Activated effector memory CD4-positive, alpha-beta T cell treated with Interleukin-2 at 50 U/mL for 16 hours (primary cell): ENCODE measurements at places on chromosomes 4 and X.
A peak's percentile ranks its signal among the peaks of the same experiment; 100 is the strongest.

DNA sequence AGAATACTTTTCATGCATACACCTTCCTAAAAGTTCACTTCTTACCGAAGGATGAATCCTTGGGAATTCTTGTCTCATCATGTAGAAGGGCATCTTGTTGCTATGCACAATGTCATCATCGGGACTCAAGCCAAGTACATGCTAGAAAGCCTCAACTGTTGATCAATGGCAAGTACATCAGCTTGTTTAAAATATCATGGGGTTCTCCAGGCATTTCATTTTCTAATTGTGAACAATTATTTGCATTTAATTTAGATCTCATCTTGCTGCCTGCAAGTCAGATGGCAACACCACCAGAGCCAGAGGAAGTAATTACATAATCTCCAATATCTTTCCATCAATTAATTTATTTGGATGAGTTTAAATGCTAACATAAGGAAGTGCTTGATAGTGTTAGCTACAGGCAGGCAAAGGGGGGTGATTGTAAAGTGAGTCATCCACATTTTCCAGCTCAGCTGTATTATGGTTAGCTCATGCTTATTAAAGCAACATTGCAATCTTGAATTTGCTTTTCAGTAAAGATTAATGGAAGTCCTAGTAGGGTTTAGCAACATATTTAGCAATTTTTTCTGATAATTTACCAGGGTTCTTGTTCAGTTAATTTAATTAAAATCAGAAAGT lies 356.5 kb downstream of the CBLL2 start:
- DNase-seq: no peak

DNA sequence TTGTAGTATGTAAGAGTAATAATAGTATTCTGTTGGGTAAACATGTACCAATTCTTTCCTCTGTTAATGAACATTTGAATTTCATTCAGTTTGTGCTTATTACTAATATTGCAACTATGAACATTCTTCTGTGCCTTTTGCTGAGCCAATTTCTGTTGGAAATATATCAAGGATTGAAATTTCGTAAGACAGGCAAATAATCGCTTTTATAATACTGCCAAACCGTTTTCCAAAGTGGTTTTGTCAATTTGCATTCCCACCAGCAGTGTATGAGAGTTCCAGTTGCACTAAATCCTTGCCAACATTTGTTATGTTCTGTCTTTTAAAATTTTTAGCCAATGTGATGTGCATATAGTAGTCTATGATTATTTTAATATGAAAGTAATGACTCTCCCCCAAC lies 38.6 kb downstream of the MAGEB17 start:
- no peak for DNase-seq

GRCh38 chrX:7574325-7574724 lies 268.6 kb upstream of the VCX start:
- no peak for DNase-seq

DNA sequence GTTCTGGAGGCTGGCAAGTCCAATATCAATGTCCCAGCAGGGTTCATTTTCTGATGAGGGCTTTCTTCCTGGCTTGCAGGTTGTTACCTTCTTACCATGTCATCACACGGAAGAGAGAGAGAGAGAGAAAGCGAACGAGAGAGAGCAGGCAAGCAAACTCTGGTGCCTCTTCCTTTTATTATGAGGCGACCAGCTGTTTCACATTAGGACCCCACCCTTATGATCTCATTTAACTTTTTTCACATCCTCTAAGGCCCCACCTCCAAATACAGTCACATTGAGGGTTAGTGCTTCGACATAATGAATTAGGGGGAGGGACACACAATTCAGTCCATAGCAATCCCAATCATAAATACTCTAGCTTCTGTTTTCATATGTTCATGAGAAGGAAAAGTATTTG lies 10.6 kb upstream of the GPR174 start:
- DNase-seq: no peak

DNA sequence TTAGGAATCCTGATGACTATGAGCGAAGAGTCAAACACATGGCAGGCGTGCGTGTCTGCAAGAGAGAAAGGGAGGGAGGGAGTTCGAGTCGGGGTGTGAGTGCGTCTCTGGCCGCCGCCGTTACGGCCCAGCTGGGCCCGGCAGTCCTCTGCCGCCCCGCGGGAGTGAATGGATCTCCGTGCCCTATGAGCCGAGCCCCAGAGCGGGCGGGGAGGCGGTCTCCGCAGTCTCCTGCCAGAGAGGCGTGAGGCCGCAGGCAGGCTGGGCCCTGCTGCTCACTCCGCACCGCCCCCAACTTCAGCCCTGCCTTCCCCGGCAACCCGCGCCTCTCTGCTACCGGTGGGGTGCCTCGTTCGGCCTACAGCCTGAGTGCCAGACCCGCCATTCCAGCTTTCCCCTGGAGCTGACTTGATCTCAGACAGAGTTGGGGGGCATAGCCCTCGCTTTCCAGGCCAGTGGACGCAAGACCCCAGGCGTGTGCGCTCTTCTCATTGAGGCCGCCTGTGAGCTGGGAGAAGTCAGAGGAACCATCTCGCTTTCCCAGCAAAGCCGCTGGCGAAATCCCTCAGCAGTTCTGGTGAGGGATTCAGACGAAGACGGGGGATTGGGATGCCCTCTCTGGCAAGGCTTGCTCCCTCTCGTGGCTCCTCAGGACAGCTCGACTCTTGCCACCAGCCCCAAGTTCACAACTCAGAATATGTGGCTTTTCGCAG lies 1.4 kb downstream of the SLC16A2 start:
- no peak for DNase-seq

GRCh38 chrX:65894133-65894532 lies 145.7 kb downstream of the VSIG4 start:
- DNase-seq: peak; percentile 1

- DNase-seq: peak; percentile 35
Measured at GRCh38 chr4:184473499-184474262, 669 bp downstream of the IRF2 start.

DNA sequence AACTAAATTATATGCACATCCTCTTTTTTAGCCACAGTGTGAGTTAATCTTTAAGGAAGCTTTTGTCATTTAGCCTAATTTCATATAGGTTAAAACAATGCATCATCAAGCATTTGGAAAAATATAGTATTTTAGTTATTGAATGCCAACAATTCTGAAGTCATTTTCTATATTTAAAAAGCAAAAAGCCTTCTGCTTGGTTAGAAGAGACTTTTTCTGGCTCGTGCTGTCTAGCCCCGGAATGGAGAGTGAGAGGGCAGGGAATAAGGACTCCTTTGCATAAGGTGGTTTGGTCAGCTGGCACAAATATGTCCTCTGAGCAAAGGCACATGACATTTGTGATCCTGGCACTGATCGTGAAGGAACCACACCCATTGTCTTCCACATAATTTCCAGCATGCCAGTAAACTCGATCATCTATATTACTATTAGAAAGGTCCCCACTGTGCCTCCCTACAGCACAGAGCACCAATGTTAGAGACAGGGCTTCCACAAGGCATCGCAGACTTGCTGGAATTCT lies 393.7 kb upstream of the INTU start:
- DNase-seq: no peak

DNA sequence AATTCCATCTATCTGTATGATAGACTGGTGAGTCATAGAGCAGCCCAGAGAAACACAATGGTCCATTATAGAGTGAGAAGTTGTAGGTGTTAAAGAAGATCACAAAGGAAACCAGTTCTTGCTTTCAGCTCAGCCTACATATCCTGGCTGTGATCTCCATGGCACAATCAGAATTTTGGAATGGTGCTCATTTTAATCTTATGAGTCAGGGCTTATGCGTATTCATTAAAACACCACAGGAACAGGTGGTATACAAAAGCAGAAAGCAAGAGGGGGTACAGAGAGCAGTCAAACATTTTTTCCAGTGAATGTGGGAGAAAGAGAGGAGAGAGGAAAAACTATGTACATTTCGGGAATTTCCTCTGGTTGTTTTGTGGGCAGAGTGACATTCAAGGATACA lies 126.9 kb downstream of the MFAP3L start:
- DNase-seq: no peak

- no peak for DNase-seq
Measured at GRCh38 chr4:4766564-4766963, 92.9 kb upstream of the MSX1 start.

GRCh38 chrX:129932821-129933321 lies 26.9 kb downstream of the UTP14A start:
- no peak for DNase-seq

- peak; percentile 12 for DNase-seq
Measured at GRCh38 chr4:16227462-16227868, 1.2 kb upstream of the TAPT1 start.

GRCh38 chr4:27055221-27055760 lies 194.7 kb downstream of the STIM2 start:
- no peak for DNase-seq
